ENCODE measurements at places on chromosomes 6 and 20.

GRCh38 chr6:5099537-5099936, 14.4 kb downstream of the PPP1R3G start:
- H3K4me1 ChIP-seq, result no peaks in the 10 kb centered on the region
- H3K27ac ChIP-seq, result no peak overlapping the region
- H3K27me3 ChIP-seq, result no peaks in the 10 kb centered on the region
- no peak for DNase-seq
- H3K4me3 ChIP-seq, result no peak overlapping the region
- no peaks in the 10 kb centered on the region for H3K36me3 ChIP-seq

DNA sequence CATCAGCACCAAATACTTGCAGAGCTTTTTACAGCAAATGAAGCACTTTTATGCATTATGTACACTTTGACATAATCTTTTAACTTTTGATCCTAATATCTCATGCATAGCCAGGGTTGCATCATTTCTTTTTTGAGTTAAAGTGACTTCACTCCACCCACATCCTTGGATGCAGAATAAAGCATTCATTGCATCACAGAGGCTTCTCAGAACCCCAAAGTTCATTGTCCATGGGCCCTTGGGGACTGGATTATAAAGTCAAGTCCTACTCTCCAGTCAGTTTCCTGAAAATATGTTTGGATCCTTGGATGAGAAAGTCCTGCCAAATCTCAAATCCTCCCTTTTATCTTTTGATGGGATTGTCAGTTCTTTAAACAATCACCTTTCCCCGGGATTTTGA, 10.6 kb upstream of the EFHC1 start:
- H3K27ac ChIP-seq, result no peak overlapping the region
- H3K27me3 ChIP-seq, result no peaks in the 10 kb centered on the region
- peaks cover 8% of the 10 kb centered on the region for H3K4me1 ChIP-seq
- no peak for DNase-seq

DNA sequence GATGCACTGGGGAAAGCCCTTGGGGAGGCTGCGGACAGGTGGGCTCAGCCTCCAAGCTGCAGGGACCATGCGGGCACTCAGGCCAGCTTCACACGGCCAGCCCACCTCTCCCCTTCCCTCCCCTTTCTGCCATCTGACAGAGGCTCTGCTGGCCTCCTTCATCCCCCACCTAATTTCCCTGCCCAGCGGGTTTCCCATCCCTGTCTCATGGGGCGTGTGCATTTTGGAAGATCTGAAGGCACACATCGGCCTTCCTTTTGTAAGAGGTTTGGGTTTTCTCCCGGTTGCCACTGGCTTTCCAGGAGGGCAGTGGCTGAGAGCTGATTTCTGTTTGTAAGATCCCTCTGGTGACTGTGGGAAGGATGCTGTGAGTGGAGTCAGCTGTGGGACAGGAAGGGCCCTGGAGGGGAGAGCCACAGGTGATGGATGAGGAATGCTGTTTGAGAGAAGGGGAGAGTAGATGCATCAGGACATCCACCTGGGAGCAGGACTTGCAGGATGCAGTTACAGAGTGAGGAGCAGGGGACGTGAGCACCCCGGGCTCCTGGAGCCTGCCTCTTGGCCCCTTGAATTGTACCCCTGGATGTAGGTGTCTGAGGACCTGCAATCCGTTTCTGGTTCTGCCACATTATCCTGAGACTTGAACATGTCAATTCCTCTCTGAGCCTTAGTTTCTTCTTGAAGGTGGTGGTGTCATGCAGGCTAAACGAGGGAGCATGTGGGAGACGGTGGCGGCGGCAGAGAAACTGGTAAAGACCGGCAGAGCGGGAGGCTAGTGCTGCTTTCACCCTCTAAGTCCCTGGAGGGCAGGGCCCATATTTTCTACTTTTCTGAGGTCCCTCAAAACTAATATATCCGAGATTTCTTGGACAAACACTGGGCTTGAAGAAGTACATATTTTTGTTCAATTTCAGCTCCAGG, 5.9 kb upstream of the TUBB1 start:
- peaks cover 16% of the 10 kb centered on the region for H3K4me1 ChIP-seq
- no peak for DNase-seq
- no peak overlapping the region for H3K4me3 ChIP-seq
- H3K36me3 ChIP-seq, result no peaks in the 10 kb centered on the region
- no peaks in the 10 kb centered on the region for H3K27me3 ChIP-seq

DNA sequence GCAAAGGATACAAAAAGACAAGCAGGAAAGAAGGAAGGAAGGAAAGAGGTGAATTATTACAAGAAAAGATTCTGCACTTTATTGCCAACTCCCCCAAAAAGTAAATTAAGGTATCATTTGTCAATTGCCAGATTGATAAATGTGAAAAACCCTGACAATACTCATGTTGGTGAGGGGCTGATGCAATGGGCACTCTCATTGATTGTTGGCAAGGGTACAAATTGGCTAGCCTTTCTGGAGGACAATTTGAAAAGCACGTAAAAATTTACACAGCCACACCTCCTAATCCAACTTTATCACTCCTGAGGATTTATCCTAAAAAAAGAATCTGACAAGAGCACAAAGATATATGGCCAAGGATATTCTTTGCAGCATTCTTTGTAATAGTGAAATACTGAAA, 47.7 kb downstream of the SCML4 start:
- no peak overlapping the region for H3K27ac ChIP-seq
- H3K27me3 ChIP-seq, result no peaks in the 10 kb centered on the region
- H3K4me1 ChIP-seq, result no peaks in the 10 kb centered on the region
- no peak overlapping the region for H3K4me3 ChIP-seq
- no peak for DNase-seq
- H3K36me3 ChIP-seq, result no peaks in the 10 kb centered on the region

DNA sequence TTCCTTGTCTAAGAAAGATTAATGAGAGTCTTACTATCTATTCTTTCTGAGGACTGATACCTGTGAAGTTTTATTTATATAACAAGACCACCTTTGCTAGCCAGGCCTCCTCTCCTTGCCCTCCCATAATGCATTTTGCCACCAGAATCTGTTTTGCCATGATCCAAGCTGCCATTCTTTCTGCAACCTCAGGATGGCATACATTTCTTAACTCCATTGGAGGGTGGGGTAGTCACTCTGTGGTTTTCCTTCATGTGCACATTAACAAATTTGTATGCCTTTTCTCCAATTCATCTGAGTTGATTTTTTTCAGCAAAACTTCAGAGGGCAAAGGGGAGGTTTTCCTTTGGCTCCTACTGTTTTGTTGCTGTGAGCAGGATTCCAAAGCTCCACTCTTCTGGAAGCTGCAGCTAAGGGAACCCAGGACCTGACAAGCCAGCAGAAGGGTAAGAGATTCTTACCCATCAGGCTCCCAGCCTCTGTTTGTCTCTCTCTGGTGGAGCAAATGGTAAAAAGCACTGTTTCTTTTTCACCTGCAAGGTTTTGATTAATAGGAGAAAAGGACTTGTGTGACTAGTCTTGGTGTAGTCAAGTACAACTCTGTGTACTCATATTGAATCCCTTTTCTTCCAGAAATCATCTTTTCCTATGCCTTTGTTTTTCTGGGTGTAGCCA, 26.2 kb upstream of the ENPP4 start:
- H3K27ac ChIP-seq, result no peak overlapping the region
- H3K4me1 ChIP-seq, result no peaks in the 10 kb centered on the region
- DNase-seq, result no peak
- no peak overlapping the region for H3K4me3 ChIP-seq
